ENCODE measurements at places on chromosomes 3 and 15.

DNA sequence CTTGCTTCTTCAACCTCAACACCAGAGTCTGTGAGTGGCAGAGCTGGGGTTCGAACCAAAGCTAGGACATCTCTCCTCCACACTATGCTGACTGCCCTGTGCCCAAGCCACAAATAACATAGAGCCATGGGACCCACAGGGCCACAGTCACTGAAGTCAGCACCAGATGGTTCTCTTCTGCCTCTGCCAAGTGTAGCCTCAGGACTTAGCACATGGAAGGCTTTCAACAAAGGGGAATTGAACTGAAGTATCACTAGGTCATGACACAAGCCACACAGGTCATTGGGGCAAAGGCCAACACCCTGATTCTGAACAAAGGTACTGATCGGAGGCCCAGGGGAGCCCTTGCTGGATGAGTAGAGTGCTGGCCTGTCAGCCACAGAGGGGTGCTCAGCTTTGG lies 83.6 kb downstream of the BDH1 start:
- no peak for DNase-seq

GRCh38 chr3:12428126-12428525 lies 56.2 kb upstream of the TSEN2 start:
- no peak for DNase-seq

GRCh38 chr3:45612918-45613602 lies 18.5 kb downstream of the LIMD1 start:
- DNase-seq, result no peak

- no peak for DNase-seq
Observed at GRCh38 chr3:126371096-126371705, 14.0 kb upstream of the KLF15 start.

DNA sequence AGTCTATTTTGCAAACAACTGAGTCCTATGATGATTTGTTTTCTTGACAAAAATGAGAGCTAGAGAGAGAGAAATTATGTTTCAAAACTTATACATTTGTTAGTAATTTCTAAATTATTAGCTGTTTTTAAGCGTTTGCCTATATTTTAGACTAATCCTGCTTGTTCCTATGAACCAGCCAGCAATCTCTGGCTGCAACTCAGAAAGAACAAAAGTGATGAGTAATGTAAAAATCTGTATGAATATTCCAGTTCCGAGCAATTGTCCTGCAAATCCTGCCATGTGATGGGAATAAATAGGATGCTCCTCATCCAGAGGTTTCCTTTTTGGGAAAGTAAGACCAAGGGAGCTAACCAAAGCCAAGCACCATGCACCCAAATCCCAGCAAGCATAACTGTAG lies 228.3 kb upstream of the GBE1 start:
- no peak for DNase-seq

DNA sequence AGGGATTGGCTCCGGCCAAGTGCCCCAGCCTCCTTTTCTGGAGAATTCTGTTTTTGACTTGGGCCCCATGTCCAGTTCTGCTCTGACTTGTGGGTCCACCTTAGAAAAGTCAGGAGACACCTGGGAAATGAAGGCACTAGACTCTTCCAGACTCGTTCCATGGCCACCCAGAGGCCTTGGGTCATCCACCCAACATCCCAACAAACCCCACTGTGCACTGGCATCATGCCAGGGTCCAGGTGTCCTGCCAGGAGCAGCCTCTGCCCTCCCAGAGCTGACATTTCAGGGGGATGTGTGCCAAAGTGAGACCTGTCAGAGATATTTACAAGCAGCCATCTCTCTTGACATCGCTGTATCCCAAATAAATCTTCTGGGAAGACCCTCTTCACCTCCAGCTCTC lies 13.2 kb downstream of the SPATA12 start:
- DNase-seq, result no peak

GRCh38 chr15:33242669-33243191 lies 48.2 kb upstream of the FMN1 start:
- no peak for DNase-seq

DNA sequence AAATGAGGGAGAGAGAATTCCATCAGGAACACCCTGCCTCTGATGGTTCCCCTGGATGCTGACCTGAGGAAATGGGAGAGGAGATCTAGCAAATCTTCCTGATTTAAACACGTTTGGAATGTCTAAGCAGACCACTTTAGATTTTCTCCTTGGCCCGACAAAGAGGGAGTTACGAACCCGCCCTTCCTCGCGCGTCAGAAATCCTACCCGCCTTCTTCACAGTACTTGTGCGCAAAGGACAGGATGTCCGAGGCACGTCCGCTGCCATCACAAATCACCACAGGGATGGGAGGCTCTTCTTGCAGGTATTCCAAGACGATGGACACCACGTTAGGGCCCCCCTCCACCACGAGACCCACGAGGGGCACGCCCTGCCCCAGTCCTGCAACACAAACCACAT lies 38.6 kb downstream of the TRPM1 start:
- DNase-seq, result no peak
